ENCODE measurements at places on chromosomes 16 and 17.

GRCh38 chr16:55389426-55390073 lies 65.5 kb downstream of the IRX6 start:
- no peak for DNase-seq

GRCh38 chr17:78381601-78382232 lies 3.3 kb downstream of the PGS1 start:
- no peak for DNase-seq

GRCh38 chr17:80649672-80650330 lies 105.2 kb downstream of the RPTOR start:
- DNase-seq: peak; percentile 76

DNA sequence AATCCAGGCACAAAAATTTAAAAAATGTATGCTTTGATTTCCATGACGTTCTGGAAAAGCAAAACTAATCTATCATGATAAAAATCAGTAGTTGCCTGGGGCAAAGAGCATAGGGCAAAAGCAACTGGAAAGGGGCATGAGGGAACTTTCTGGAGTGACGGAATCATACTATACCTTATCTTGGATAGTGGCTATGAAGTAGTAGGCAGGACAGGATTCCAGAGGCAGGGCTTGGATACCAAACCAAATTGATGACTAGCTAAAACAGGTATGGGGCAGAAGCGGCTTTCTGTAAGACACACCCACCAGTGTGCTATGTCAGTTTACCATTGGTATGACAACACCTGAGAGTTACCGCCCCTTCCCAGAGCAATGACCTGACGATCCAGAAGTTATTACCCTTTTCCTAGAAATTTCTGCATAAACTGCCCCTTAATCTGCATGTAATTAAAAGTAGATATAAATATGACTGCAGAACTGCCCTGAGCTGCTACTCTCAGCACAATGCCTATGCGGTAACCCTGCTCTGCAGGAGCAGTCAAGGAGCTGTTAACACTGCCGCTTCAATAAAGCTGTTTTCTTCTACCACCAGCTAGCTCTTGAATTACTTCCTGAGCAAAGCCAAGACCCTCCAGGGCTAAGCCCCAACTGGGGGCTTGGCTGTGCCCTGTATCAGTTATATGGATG lies 56.7 kb downstream of the CFDP1 start:
- no peak for DNase-seq

GRCh38 chr17:2925011-2925410 lies 128.8 kb downstream of the RAP1GAP2 start:
- DNase-seq: no peak

DNA sequence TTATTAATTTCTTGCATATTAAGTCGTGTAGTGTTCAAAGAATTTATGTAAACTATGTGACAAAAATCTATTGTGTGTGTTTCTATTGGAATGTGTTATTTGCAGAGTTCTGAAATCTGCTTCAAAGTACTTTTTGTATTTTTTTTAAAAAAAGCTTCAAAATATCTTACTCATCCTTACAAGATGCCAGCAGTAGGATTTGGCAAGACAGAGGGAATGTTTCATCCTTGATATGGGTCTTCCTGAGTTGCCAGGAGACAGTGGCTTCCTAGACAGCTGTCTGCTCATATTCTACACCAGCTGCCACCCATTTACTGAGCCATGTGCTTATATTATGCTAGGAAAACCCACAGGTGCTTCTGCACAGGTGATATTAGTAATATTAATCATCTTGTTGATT lies 36.4 kb downstream of the EFCAB5 start:
- DNase-seq: no peak
